Myocyte (in vitro differentiated cells): ENCODE measurements at places on chromosomes 2 and 18.

GRCh38 chr2:46018773-46019591 is 278.2 kb upstream of the EPAS1 start:
- DNase-seq: no peak

- peak; percentile 66 for DNase-seq
Observed at GRCh38 chr2:36780231-36780839, 83.8 kb downstream of the VIT start.

GRCh38 chr2:11676640-11677039 is 6.6 kb upstream of the NTSR2 start:
- DNase-seq: no peak

- DNase-seq: no peak
Observed at GRCh38 chr18:42882122-42882521, 233.4 kb downstream of the RIT2 start.
